T-cell (primary cell): ENCODE measurements at places on chromosomes 5 and 9. TPM values are rescaled to one million over a fixed set of nuclear protein-coding genes. Genes with fewer than 3 reads are reported as not detected.

BTNL9 gene
- total RNA-seq = 0.66 TPM

GRCh38 chr5:139946006-139946405, 97.1 kb downstream of the NRG2 start:
- no peak for DNase-seq
- no peak overlapping the region for H3K27ac ChIP-seq
- H3K4me3 ChIP-seq = no peak overlapping the region
- H3K27me3 ChIP-seq = peaks cover 11% of the 10 kb centered on the region
- H3K36me3 ChIP-seq = no peaks in the 10 kb centered on the region
- H3K4me1 ChIP-seq = no peaks in the 10 kb centered on the region

- no peak overlapping the region for H3K27ac ChIP-seq
- H3K4me3 ChIP-seq = no peak overlapping the region
- no peak for DNase-seq
- peaks cover 4% of the 10 kb centered on the region for H3K27me3 ChIP-seq
These were observed 1.3 kb upstream of the SLC44A1 start for GRCh38 chr9:105243015-105243686.

GRCh38 chr5:179914032-179914755, 6.5 kb upstream of the TBC1D9B start:
- H3K4me1 ChIP-seq = no peaks in the 10 kb centered on the region
- no peak for DNase-seq
- no peak overlapping the region for H3K27ac ChIP-seq

- no peaks in the 10 kb centered on the region for H3K27me3 ChIP-seq
- H3K4me3 ChIP-seq = no peak overlapping the region
- H3K27ac ChIP-seq = no peak overlapping the region
- no peaks in the 10 kb centered on the region for H3K36me3 ChIP-seq
- DNase-seq = no peak
These were observed 46.0 kb downstream of the ACTBL2 start for GRCh38 chr5:57436586-57436985.

- H3K4me1 ChIP-seq = no peaks in the 10 kb centered on the region
- no peaks in the 10 kb centered on the region for H3K36me3 ChIP-seq
- no peak overlapping the region for H3K4me3 ChIP-seq
- no peaks in the 10 kb centered on the region for H3K27me3 ChIP-seq
- H3K27ac ChIP-seq = no peak overlapping the region
- DNase-seq = no peak
These were observed 223.5 kb upstream of the DAB2 start for GRCh38 chr5:39648085-39648847.

DNA sequence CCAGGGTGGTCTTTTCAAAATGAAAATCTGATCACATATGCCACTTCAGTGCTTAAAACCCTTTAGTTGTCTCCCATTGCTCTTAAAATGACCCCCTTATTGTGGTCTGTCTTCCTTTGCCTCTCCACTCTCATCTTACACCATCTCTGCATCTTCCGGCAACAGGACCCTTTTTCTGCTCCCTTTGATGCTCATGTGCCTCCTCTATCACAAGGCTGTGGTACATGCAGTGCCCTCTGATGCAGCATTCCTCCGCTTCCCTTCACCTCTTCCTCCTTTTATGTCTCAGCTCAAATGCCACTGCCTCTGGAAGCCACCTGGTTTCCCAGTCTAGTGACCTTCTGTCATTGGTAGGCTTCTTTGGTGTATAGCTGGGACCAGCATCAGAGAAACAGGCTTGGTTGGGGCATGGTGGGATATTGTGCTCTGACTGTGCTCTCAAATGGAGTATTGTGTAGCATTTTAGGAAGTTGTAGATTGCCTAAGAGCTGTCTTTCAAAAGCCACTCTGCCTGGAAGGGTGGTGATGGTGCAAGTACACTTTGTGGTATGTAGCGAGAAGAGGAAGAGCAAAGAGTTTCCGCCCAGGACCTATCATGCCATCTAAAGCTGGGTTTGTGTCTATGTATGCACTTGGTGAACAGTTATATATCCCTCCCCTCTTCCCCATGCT, 28.1 kb downstream of the ARHGAP26 start:
- DNase-seq = peak; percentile 63
- peaks cover 57% of the 10 kb centered on the region for H3K4me1 ChIP-seq
- H3K4me3 ChIP-seq = peak overlapping the region; percentile 33
- H3K27me3 ChIP-seq = no peaks in the 10 kb centered on the region

GRCh38 chr5:10511741-10512640, 51.9 kb upstream of the ANKRD33B start:
- no peaks in the 10 kb centered on the region for H3K4me1 ChIP-seq
- H3K27me3 ChIP-seq = peaks cover 27% of the 10 kb centered on the region
- no peaks in the 10 kb centered on the region for H3K36me3 ChIP-seq

DNA sequence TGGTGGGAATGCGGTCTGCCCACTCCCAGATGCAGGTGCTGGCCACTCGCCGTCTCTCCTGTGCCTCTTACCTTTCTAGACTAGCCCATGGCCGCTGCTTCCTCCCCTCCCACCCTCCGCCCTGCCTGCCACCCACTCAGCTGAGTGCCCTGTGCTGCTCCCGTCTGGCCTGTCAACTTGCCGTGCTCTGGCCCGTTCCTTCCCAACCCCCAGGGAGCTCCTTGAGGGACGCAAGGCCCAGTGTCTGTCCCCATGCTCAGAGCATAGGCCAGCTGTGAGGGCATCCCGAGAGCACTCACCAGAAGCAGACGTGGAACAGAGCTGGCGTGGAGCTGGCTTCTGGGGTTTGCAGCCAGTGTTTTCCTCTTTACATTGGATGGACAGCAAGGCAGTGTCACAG, 20.2 kb downstream of the HNRNPH1 start:
- peaks cover 57% of the 10 kb centered on the region for H3K36me3 ChIP-seq
- DNase-seq = no peak
- no peak overlapping the region for H3K4me3 ChIP-seq
- no peak overlapping the region for H3K27ac ChIP-seq
- H3K27me3 ChIP-seq = no peaks in the 10 kb centered on the region

- no peak overlapping the region for H3K27ac ChIP-seq
- H3K4me1 ChIP-seq = peaks cover 8% of the 10 kb centered on the region
- H3K27me3 ChIP-seq = peaks cover 24% of the 10 kb centered on the region
- no peaks in the 10 kb centered on the region for H3K36me3 ChIP-seq
These were observed 509 bp downstream of the LVRN start for GRCh38 chr5:115962565-115963402.

SNAPC4 gene
- total RNA-seq = 13.3 TPM

- H3K36me3 ChIP-seq = no peaks in the 10 kb centered on the region
- no peaks in the 10 kb centered on the region for H3K27me3 ChIP-seq
- no peak for DNase-seq
- H3K4me1 ChIP-seq = no peaks in the 10 kb centered on the region
- no peak overlapping the region for H3K4me3 ChIP-seq
These were observed 62.9 kb downstream of the PDE4D start for GRCh38 chr5:59830536-59831200.

IFNE gene
- total RNA-seq = not detected

ITGA2 gene
- total RNA-seq = 0.28 TPM
